ENCODE measurements at places on chromosomes 12 and 14.

DNA sequence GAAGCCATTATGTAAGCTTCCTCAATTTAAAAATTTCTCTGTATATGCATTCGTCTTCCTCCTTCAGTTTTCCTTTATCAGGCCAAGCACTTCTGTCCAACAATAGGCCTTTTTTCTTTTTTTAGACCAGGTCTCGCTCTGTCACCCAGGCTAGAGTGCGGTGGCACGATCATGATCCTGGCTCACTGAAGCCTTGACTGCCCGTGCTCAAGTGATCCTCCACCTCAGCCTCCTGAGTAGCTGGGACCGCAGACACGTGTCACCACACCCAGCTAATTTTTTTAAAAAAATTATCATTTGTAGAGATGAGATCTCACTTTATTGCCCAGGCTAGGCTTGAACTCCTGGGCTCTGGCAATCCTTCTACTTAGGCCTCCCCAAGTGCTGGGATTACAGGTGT is 25.8 kb downstream of the TAOK3 start:
- DNase-seq = no peak

- DNase-seq = no peak
Observed at GRCh38 chr12:89250213-89250612, 102.1 kb downstream of the DUSP6 start.

DNA sequence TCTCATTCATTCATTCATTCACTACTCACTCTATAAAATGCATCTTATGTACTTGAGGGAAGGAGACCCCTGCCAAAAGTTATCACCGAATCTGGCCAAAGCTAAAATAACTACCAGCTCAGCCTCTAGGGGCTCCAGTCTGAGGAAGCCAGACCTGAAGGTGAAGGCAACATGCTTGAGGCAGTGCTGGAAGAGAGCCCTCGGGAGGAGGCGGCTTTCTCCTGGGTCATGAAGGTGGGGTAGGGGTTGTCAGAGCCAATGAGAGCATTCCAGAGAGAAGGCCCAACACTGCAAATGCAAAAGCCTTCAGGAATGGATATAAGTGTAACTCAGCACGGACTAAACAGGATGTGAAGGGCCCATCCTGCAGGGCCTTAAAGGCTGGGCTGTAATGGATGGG is 62.4 kb downstream of the GSC start:
- no peak for DNase-seq

- DNase-seq = no peak
Observed at GRCh38 chr14:64705381-64706118, 1.3 kb downstream of the PLEKHG3 start.

DNA sequence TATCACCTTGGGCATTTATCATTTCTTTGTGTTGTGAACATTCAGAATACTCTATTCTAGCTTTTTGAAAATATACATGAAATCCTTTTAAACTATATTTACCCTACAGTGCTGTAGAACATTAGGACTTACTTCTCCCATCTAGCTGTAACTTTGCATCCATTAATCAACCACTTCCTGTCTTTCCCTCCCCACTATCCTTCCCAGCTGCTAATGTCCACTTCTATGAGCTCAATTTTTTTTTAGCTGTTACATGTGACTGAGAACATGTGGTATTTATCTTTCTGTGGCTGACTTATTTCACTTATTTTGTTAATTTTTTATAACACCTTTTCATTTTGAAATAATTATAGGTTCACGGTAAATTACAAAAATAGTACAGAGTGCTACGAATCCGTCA is 136.0 kb downstream of the LMNTD1 start:
- no peak for DNase-seq

DNA sequence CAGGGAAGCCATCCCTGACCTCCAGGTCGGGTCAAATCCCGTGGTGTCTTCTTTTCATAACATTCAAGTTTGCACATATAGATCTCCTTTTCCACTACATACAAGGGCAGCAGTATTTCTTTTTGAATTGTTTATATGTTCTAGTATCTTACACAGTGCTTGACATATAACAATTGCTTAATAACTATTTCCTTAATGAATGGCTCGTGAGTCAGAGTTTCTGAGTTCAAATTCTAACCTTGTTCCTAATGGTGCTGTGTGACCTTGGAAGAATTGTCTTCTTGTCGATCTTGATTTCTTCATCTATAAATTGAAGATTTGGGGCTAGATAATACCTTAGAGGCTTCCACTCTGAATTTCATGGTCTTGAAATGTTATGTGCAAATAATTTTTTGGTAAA is 57.2 kb upstream of the PELI2 start:
- no peak for DNase-seq

DNA sequence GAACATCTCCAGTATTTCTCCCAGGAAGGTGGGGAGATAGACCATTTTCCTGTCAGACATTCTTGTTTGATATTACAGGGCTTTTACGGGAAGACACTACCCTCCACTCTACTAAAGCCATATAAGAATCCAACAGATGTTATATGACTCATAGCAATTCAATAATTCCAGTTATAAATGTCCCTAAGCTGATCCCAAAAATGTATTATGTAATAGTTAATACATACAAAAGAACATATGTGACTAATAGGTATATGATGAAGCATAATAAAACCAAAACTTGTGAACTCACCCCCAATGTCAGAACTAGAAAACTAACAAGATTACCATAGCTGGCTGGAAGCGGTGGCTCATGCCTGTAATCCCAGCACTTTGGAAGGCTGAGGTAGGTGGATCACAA is 84.2 kb downstream of the EFCAB11 start:
- DNase-seq = no peak

Measured in stimulated activated CD8-positive, alpha-beta memory T cell treated with anti-CD3 and anti-CD28 coated beads, Interleukin-12 subunit alpha, Interleukin-12 subunit beta, amount 100 ng/mL, for 4 hours (primary cell).